ENCODE measurements at places on chromosomes 3 and 15.

GRCh38 chr3:70383360-70383831, 71.0 kb upstream of the MDFIC2 start:
- no peak for DNase-seq

DNA sequence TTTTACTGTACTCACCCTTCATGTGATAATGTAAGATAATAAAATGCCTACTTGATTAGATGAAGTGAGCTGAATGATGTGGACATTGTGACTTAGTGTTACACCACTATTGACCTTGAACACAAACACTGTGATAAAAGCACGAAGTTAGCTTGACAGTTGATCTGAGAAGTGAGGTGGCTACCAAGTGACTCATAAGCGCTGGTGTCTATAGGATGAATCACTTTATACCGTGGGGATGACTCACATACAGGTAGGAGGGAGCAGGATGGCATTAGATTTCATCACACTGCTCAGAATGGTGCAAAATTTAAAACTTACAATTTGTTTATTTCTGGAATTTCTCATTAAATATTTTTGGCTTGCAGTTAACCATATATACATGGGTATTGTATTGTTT, 174.7 kb upstream of the CNTN3 start:
- no peak for DNase-seq

GRCh38 chr3:7897655-7898054, 604.0 kb upstream of the LMCD1 start:
- DNase-seq, result no peak

GRCh38 chr15:58545307-58546065, 113.7 kb downstream of the LIPC start:
- DNase-seq, result no peak

DNA sequence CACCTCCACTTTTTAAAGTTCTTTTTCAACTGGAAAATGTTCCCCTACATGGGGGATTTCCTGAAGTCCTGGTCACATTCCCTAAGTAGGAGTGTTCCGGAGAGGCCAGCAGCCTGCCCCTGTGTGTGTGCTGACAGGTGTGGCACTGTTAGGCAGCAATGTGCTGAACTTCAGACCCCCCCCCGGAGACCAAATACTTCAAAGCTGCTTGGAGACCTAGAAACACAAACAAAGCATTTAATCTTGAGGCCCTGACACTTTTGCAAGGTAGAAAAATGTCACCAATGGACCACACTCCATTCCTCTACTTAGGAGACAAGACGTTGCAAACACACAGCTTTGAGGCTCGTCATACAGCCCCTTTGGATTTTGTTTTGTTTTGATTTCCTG, 259.6 kb upstream of the CTNNB1 start:
- DNase-seq, result no peak

DNA sequence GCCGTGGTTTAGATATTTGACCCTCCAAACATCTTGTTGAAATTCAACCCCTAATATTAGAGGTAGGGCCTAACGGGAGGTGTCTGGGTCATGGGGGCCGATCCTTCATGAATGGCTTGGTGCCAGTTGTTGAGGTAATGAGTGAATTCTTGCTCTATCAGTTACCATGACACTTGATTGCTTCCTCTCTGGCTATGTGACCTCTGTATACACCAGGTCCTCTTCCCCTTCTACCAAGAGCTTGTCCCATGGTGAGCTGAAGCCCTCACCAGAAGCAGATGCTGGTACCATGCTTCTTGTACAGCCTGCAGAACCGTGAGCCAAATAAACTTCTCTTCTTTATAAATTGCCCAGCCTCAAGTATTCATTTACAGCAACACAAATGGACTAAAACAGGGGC, 41.8 kb upstream of the TIPARP start:
- no peak for DNase-seq

- DNase-seq, result no peak
Observed at GRCh38 chr3:192727032-192727847, at the start of gene FGF12. TSS of gene FGF12 (minus strand) at chr3:192727541.

GRCh38 chr3:42005401-42005800, 43.5 kb upstream of the ULK4 start:
- no peak for DNase-seq

DNA sequence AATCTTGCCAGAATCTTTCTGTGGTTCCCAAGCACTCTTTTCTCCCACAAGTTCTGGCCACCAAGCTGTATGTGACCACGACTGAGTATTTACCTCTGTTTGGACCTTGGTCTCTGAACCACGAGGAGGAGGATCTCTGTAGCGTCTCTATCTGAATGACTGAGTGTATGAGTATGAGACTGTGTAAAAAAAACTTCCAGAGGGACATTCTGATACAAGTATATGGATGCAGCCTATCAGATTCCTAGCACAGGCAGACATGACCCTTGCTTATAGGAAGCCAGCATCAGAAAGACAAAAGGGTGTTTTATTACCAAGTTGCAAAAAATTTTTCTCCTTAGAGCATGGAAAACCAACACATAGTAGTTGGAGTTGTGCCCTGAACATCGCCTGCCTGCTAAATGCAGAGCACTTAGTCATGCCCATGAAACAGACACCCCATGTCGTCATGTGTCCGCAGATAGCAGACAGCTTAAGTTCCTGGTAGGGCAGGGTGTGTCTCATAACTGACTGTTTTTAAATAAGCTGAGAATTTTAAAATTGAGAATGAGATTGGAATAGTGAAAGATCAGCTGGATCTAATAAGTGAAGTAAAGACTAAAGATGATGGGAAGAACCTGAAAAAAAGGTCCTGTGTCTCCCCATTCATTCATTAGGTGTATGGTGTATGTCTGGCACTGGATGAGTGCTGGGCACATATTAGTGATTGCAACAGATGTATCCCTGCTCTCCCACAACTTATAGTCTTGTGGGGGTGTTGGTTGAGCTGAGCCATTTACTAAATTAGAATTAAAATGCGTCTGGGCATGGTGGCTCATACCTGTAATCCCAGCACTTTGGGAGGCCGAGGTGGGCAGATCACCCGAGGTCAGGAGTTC, 30.9 kb downstream of the DAG1 start:
- no peak for DNase-seq

GRCh38 chr3:77345009-77345408, 305.1 kb downstream of the ROBO2 start:
- no peak for DNase-seq

GRCh38 chr3:4836516-4836915, 142.7 kb upstream of the BHLHE40 start:
- no peak for DNase-seq

DNA sequence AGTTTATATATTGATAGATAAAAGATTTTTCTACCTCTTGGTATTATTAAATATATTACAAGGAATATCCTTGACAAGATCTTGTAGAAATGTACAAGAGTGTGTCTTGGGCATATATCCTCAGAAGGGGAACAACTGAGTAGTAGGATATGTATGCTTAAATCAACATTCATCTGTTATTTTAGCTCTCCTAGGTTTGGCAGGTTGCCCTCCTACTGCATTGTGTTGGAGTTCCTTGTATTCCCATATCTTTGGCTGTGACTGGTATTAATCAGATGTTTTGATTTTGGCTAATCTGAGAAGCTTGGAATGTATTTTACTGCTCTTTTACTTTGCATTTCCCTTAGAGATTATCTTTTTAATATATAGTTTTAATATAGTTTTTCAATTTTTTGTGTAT, 4.6 kb downstream of the MYRIP start:
- no peak for DNase-seq

DNA sequence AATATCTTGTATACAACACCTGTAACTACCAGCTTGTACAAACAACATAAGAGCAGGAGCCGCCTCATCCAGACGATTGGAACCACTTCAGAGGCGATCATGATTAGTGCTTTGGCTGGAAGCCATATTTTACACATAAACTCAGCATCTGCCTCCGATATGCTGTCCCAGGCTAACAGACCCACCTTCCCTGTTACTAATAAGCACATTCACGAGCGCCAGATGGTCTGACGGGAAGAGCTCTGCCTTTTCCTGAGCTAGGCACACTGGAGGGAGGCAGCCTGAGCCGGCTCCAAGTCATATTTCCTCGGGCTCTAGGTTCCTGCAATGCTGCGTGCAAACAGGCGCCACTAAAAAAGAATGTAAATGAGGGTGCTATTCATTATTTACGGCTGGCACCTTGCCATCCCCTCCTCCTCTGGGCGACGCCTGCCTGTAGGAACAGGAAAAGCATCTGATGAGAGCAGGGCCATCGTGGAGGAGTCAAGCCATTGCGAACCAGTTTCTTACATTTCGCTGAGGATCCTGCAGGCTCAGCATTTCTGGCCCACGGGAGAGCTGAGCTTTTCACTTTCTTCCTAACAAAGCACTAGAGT, 98.2 kb downstream of the ANXA2 start:
- no peak for DNase-seq

DNA sequence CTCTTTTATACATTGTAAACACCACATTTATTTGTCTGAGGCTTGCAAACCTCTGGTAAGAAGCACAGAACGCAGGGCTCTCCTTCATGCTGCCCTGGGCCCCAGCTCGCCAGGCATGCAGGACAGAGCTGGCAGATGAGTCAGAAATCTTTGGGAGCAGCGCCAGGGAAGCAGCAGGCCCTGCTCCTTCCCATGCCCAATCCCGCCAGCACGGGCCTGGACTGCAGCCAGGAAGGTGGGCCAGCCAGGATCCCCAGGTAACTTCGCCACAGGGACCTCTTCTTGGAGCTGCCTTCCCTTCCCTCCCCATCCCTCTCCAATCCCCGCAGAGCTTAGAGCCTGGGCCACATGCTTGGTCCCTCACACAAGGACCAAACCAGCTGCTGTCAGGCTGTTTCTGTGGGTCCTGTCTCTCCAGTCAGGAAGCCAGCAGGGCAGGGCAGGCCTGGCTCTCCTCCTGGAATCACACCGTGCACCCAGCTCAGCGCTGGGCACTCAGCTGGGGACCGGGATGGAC, 8.8 kb downstream of the STOML1 start:
- DNase-seq, result no peak

- DNase-seq, result no peak
Observed at GRCh38 chr15:35603301-35603700, 57.3 kb upstream of the DPH6 start.

DNA sequence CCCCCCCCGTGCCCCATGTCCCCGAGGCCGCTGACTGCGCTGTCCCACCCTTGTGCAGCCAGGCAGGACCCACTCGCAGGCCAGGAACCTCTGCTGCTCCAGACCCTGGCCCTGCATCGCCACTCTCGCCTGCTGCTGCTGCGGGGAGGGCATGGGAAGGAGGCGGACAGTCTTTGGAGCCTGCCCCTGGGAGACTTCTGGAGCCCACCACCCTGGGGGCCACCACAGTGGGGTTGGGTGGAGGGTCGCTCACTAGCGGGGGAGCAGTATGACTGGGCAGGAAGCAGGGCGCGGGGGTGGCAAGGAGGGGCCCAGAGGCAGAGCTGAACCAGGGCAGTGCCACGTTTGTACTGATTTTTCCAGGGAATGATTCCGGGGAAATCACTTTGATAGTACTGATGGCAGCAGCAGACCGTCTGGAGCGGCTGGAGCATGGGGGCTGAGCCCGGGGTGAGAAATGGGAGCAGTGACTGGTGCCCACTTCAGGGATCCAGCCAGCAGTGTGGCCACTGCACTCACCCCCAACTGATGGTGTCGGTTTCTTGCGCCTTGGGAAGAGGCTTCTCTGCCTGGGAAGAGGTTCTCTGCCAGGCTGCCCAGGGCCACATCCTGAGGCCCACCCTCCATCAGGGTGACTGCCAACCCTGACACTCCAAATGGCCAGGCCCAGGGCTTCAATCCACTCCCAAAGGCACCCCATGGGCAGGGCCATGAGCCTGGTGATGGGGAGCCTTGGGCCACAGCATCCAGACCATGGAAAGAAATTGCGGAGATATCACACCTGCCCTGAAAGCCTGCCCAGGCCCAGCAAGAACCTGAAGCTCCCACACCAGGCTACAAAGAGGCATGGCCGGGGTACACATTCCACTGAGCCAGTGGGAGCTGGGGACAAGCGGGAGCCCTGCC, 53.7 kb downstream of the LSAMP start:
- no peak for DNase-seq

GRCh38 chr3:133377396-133377795, 22.5 kb upstream of the BFSP2 start:
- DNase-seq, result no peak

- no peak for DNase-seq
Observed at GRCh38 chr3:182810574-182811268, 17.4 kb downstream of the ATP11B start.

DNA sequence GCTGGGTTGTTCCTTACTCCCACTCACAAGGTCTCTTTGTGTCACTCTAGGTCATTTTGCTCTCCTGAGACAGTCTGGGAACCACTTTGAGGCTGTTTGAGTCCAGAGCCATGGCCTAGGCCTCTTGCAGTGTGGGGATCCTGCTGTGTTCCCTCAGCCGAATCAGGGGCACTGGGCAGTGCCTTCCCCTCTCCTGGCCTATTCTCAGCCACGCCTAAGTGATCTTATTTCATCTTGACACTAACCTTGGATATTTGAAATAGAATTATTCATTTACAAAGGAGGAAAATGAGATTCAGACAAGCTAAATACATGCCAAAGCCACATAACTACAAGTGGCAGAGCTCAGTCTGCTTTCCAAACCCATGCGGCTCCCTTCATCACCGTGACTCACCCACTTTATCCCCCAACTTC, 557.2 kb upstream of the TBL1XR1 start:
- DNase-seq, result no peak

- no peak for DNase-seq
Observed at GRCh38 chr15:68316061-68316804, 38.7 kb downstream of the FEM1B start.

DNA sequence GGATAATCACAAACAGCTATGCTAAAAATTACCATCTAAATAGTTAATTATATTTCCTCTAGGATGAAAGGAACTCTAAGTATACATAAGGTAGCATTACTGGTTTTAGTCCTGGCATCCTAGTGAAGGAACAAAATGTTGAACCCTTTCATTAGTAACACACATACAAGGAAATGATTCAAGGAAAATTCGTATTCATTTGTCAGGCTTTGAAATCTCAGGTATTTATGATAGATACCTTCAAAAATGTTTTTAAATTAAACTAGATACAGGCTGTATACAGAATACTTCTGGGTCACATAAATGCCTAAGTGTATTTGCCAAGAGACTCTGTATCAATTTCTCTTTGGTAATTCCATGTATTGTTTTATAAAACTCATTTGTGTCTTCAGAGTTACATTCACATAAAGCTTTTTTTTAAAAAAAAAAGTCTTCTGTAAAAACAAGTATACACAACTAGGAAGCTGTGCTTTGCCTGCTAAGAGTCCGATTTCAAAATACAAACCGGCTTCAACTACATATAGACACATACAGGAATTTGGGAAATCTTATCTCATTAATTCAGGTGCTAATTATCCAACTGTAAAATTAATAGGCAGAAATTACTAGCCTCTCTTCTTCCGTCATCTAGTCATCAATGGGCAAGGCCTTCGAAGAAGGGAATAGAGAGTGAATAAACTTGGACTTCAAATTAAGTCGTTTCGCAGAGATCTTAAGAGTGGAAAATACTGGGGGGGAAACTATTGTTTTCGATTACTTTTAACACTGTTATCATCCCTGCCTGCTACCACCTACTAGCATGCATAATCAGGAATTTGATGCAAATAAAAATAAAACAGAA, 1.3 kb downstream of the SECISBP2L start:
- DNase-seq, result no peak

- DNase-seq, result no peak
Observed at GRCh38 chr15:72998226-72998625, 54.0 kb upstream of the NEO1 start.

Data from stimulated activated CD4-positive, alpha-beta T cell treated with anti-CD3 and anti-CD28 coated beads, Interleukin-15, amount 100 ng/mL, for 1 hour (primary cell).